Epithelial cell of esophagus (primary cell): ENCODE measurements at places on chromosomes 6 and 20.

DNA sequence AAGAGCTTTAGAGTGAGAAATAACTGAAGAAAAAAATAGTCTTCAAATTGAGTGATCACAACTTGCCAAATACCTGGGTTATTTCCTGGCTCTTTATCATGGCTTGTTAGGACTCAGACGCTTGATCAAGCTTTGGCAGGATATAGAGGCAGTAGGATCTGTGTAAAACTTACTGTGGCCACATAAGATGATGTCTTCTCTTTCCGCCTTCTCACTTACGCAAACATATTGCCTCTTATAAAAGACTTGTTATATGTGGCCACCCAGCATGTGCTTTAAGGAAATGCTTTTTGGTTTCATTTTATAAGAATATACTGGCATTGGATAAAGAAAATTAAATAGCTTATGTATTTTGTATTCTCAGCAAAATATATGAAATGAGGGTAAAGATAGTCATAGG is 101.8 kb upstream of the AKIRIN2 start:
- no peak for DNase-seq

DNA sequence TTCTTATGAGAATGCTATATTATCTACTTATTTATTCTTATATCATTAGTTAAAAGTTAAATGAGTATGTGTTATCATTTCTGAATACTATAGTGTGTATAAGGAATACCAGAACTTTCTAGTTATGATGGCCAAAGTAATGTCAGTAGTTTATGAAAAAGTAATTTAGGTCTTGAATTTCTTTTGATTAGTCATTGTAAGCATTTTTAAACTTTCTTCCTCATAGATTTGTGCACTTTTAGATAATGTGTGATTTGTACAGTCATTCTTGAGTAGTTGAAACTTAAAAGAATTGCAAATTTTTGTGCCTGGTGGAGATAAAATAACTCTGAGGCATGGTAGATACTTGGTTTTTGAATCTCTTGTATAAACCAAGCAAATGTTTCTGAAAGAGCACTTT is 311.3 kb downstream of the CDKAL1 start:
- no peak for DNase-seq

DNA sequence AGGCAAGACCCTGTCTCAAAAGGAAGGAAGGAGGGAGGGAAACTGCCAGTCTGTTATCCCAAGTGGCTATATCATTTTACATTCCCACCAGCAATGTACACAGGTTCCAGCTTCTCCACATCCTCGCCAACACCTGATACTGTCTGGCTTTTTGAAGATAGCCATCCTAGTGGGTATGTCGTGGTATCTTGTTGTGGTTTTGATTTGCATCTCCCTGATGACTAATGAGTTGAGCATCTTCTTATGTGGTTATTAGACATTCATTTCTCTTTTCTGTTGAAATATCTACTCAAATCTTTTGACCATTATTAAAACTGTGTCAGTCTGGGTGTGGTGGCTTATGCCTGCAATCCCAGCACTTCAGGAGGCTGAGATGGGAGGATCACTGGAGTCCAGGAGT is 47.9 kb upstream of the ARID1B start:
- DNase-seq: peak; percentile 76

DNA sequence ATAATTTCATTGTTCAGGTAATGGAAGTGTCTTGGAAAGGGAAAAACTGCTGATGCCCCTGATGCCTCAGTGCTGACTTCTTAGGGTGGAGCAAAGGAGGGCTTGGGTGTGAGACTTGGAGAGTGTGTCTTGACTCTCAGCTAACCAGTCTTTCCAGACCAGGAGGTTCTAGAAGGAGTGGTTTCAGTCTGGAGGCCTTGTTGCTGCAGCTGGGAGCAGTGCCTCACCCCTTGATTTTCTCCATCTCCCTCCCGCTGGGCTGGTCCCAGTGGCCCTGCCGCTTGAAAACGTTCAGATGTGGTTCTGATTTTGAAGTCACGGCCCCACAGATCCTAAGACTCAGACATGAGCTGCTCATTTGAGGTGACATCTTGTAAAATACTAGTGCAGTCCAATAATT is 5.4 kb downstream of the DSP start:
- DNase-seq: peak; percentile 80

GRCh38 chr6:108941859-108942258 is 93.6 kb downstream of the ARMC2 start:
- DNase-seq: no peak

- no peak for DNase-seq
Measured at GRCh38 chr20:37162646-37163045, 16.5 kb upstream of the RPN2 start.

DNA sequence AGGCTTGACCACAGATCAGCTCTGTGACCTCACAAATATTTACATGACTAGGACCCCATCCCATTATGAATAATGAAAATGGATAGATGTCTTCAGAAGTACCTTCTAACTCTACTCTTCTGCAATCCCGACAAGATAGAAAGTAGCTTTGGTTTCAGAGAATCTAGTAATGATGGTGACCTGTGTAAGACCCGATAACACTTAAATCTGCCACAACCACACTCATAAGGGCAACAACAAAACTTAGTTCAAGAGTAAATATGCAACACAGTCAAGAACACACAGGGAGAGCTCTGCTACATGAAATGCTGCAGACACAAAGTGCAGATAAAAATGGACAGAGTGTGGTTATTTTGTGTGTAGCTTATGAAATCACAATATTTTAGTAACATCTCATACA is 9.6 kb downstream of the CHD6 start:
- DNase-seq: no peak

GRCh38 chr20:10994991-10995700 is 321.3 kb upstream of the JAG1 start:
- no peak for DNase-seq

GRCh38 chr20:64047968-64048401 is 1.5 kb downstream of the SOX18 start:
- no peak for DNase-seq

GRCh38 chr20:17557675-17558006 is 12.2 kb upstream of the DSTN start:
- DNase-seq: peak; percentile 95

GRCh38 chr20:49187330-49187850 is 744 bp downstream of the STAU1 start:
- peak; percentile 15 for DNase-seq

- no peak for DNase-seq
Measured at GRCh38 chr6:29496961-29497360, 9.2 kb upstream of the MAS1L start.

DNA sequence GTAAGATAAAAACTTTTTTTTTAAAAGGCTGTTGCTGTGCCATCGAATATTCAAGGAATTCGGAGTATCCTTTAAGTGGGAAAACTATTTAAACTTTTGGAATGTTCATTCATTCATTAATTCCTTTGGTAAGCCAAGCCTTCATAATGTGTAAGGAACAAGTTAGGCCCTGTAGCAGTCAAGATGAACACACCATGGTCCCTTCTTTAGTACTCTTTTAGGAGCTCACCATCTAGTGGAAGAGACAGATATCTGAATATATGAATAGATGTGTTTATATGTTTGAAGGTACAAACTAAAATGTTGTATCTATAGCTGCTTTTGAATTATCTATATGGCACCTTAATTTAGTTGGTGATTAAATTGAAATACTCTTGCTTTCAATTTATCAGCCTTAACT is 5.8 kb downstream of the SPO11 start:
- peak; percentile 17 for DNase-seq

DNA sequence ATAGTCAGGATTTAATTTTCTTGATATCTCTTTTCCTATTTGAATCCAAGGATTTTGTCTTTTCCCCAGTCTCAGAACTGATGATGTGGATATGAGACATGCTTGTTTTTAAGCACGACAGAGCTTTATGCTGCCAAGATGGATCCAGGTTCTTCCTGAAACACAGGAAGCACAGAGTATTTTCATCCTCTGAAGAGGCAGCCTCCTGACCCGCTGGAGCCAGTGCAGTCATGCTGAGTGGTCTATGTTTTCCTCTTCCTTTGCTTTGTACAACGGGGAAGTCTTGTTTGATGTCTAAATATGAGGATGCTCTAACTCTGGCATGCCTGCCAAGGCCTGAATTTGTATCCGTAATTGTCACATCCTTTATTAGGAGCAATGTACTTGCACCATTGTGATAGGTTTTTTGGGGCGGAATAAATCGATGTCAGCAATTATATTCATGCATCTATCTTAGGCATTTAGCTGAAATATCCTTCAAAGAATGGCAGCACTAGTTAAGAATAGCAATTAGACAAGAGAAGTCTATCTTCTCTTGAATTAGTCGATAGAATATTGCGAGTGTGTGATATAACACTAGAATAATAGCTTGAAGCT is 407.1 kb upstream of the JAG1 start:
- DNase-seq: peak; percentile 28

DNA sequence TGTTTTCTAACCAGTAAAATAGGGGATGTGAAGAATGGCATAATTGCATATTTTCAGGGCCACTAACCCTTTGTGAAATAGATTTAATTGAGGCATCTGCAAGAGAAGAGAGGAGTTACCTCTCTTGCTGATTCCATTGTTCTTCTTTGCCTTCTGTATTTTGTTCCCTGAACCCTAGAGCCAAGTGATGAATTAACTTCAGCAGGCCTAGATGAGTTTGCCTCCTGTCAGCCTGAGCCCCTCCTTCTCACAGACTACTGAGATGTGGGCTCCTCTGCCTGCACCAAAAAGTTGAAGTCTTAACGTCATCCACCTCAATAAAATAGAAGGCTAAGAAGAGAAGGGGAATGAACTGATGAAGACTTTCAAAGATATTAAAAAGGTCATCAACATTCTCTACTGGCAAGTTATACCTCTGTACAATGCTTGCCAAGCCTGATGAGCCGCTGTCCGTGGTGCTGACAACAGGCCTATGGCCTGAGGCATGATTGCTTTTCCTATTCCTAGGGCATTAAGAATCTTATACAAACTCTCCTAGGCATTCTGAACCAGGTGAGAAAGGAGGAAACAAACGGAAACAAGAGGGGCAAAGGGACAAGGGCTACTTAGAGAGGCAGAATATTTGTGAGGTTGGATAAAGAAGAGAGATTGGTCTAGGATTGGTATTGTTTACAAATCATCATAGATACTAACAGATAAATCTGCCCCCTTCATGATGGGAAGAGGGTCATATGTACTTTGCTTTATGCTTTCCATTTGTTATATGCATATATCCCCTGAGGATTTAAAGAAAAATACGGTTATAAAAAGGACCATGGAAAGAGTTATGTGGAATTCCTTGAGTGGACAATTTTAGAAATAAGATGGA is 46.8 kb downstream of the CD24 start:
- peak; percentile 68 for DNase-seq

GRCh38 chr20:15634102-15634501 is 939.1 kb downstream of the KIF16B start:
- DNase-seq: no peak

DNA sequence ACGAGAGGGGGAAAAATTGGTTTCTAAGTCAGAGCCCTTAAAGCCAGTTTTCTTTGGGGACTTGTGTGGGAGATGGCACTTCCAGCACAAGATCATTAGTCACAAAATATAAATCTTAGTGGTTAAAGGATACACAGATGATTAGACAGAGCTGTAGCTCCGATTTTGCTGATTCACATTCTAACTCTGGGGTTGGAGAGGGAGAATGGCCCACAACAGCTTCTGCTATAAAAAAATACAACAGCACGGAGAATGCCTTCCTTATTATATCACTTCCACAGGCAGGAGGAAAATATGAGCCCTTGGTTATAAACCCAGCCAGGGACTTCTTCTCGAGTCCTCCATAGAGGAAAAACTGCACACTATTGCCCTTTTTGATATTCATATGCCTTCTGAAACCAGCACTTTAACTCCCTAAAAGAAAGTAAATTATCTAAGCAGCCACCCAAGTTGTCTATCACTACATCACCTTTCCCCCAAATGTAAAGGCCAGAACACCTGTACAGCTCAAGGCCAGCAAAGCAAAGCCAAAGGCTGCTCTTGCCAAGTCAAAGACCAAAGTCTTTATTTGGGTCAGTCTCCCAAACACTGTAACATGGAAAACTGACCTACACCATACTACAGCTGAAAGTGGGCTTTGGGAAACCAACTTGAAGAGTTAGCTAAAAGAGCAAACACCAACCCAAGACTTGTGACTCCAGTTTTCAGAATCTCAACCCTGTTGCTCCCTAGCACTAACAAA is 10.4 kb downstream of the MRPL14 start:
- peak; percentile 81 for DNase-seq

DNA sequence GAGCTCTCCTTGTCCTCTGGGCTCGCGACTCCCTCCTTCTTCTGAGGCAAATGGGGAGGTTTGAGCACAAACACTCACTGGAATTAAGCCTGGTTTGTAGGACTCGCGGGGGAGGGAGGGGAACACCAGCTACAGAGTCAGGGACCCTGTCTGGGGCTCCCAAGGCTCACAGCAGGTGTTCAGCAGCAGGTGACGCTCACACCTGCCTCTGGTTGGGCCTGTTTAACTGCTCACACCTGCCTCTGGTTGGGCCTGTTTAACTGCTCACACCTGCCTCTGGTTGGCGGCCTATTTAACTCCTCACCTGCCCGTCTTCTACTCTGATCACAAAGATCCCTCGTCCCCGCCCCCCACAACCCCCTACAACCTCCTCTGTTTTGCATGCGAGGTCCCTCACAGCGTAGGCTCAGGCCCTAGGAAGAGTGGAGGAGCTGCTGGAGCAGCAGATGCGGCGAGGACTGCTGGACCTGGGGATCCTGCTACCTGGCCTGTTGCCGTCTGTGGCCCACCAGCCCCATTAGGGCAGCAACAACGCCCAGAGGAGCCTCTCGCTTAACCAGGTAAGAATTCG is 181.9 kb downstream of the ERMARD start:
- peak; percentile 28 for DNase-seq

DNA sequence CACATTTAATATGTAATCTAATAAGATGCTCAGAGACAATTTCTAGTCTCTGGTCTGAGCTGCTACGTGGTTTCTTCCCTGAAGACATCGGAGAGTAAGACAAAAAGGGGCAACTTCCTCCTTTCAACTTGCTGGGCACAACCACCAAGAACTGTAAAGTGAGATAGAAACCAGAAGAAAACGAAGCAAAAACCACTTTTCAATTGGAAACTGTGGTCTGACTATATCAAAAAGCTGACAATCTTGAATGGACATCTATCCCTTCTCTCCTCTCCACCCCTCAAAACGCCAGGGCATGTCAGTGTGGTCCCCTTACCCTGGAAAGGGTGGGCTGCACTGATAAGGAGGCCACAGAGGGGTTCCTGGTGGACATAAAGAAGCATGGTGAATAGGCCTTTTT is 269.1 kb downstream of the CD83 start:
- DNase-seq: no peak

DNA sequence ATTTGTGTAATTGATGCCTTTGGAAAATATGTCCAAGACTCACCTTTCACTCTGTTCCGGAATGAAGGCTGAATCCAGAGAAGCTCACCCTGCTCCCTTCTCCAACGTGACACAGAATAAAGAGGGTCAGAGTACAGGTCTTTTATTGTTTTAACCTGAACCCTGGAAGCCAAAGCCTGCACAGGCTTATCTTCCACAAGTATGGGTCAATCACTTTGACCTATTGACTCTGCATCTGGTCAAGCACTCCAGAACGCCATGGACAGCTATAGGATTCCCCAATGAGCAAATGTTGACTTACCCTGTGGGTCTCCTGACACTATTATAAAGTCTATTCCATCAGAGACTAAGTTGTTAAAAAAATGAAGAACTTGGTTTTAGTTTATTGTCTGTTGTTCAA is 158.4 kb upstream of the MYLIP start:
- no peak for DNase-seq

- DNase-seq: peak; percentile 52
Measured at GRCh38 chr6:150676344-150676743, 76.7 kb downstream of the PLEKHG1 start.
